ENCODE measurements at places on chromosomes 3 and 15.

- DNase-seq = no peak
Measured at GRCh38 chr3:117556646-117557407, 847.2 kb downstream of the TUSC7 start.

DNA sequence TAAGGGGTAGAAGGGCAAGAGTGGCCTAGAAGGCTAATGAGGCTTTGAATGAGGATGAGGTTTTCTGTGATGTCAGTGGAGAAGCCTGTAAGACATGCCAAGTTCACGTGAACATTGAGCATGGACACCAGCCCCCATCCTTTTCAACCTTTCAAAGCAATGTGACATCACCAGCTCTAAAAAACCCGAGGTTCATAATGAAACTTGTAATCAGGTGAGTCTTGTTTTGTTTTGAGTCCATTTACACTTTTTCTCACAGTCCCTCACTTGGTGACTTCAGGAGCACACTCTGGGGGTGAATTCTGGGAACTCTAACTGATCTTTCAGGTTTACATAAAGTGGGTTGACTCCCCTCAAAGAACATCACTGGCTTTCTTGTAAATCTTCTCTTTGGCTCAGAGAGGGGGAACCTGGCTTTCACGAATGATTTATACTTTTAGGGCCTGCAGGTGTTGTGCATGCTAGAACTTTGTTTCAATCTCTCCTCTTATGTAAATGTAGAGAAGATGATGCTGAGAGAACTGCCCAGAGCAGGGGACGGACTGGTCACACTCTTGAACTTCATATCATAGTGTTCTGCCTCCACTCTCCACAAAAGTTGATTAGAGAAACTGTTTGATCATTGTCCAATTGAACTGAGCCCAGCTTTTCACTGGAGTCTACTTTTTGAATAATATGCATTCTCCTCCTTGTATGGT lies 224.7 kb upstream of the SATB1 start:
- no peak for DNase-seq

DNA sequence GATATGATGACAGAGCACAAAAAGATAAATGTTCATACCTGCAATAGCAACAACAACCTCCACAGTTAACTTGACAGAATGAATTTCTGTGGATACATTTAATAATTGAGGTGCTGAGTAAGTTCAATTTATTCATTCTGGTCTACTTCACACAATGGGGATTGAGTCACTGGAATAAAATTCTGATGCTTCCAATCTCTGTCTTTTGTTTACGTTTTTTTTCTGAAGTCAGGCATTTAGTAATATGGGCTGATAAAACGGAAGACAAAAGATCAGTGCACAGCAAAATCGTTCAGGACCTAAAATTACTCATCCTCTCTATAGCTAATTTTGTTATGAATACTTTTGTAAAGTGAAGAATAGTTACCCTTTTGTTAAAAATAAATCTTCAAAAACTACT lies 565.9 kb upstream of the CCDC54 start:
- no peak for DNase-seq

- no peak for DNase-seq
Measured at GRCh38 chr3:106242781-106243180, 374.0 kb upstream of the CBLB start.

DNA sequence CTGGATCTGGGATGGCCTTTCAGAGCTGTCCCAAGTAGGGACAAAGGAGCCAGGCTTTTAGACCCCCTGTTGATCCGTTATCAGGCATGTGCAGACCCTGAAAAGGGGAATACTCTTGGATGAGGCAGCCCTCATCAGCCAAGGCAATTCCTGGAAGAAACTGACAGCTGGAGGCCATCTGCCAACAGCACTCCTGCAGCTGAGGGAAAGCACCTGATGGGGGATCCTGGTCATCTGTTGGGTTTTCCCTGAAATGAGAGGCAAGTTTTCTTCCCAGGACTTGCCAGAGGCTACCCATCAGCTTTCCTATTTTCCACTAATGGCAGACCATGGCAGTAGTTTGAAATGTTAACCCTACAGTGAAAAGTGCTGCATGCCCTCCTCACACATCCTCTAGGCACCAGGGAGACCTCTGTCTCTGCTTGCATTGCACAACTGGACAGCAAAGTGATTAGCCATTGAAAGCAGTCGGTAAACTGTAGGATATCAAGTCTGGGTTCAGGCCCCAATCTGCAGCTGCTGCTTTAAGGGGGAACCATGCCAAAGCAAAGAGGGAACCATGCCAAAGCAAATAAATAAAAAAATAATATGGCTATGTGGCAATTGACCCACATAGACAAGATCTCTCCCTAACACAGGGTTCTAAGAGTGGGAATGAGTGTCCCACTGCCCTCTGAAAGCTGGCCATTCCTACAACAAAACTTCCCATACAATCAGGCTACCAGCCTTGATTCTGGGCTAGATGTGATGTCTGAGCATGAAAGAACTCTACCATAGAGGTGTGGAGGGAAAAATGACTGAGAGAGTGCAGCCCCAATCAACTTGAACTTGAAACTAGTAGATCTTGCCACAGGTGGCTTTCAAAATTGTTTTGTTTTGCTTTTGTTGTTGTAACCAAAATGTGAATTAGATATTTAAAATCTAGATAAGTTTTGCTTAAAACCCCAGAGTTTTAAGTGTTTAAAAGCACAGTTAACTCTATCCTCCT lies 232.0 kb upstream of the STT3B start:
- no peak for DNase-seq

DNA sequence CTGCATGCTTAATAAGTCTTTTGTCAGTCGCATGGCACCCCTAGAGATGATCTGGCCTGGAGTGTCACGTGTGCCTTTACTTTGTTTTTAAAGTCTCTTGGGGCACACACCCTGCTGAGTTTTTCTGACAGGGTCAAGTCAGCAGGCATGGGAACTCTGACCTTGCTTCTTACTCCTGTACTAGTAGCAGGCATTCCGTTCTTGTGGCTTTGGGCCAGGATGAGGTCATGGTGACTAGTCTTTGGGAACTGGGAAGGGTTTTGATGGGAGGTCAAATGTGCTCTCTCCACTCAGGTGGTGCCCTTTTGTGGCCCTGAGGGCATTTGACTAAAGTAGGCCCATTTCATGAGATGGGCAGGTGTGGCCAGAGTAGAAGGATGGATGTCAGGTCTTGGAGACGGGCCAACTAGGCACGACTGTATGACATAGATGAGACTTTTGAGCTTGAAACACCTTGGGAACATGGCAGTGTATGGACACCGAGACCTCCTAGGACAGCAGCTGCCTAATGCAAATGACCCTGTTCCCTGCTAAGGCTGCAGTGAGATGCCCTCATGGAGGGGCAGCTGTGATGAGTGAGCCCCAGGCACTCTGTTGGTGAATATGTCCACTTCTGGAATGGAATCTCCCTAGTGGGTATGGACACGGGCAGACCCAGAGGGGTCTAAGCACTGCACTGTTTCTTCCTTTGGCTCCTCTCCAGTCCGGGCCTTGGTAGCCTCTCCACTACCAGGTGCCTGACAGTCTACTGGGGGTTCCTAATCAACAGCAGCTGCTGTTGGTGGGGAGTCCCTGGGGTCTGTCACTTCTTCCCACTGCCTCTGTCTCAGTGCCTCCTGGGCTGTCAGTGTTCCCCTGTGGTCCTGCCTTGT lies 16.4 kb downstream of the SRPRB start:
- DNase-seq = no peak

DNA sequence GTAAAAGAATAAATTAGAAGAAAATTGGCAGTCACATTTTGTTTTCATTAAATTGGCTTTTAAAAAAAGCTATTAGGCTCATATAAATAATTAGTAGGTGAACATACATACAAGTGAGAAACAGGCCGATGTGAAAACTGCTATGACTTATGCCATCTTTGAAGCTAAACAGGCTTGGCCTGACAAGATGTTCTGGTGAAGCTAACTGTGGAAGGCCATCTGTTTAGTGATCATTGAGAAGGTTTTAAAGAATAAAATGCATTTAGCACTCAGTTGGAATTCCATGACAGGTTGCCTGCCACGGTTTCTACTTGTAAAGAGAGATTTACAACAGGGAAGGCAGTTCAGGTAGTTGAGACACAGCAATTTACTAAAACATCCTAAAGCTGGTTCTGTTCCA lies 264.0 kb upstream of the AGTR1 start:
- no peak for DNase-seq

DNA sequence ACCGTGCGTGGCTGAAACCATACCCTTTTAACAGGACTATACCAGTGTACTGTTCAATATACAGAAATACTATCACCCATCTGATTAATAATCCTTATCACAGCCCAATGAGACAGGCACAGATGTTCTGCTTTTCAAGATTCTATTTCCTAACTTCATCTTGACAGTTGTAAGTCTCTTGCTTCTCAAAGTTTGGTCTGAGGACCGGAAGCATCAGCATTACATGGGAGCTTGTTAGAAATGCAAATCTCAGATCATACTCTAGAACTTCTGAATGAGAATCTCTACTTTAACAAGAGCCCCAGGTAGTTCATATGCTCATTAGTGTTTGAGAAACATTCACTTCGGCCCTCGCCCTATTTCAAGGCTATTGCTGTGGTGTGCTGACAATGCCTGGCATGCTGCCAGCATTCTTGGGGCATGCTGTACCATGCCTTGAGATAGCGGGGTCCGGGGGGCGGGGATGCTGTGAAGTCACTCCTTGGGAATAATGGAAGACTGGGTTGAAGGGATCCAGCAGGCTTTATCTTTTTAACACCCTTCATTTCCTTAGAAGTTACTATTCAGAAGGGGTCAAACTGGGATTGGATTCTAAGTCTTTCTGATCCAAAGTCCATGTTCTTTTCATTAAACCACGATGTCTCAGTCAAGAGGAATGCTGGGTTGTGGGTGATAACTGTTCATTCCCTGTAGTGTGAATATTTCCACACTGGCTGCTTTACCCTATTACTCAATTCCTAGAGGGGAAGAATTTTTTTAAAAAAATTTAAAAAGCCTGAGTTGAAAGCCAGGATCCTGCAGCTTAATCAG lies 194.7 kb downstream of the LPP start:
- DNase-seq = no peak

DNA sequence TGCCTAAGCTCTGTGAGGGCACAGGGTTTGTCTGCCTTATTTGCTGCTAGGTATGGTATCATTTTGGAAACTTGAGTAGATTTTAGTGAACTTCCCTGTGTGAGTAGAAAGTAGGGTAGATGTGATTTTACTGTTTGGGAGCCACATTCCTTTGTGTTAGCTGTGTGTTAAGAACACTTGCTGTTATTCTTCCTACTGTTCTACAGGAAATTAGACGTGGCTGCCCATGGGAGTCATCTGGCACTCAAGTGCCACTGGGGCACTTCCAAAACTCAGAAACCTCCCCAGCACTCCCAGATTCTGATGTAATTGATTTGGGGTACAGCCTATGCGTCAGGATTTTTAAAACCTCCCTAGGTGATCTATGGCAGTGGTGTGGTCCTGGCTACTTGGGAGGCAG lies 369.9 kb upstream of the C2CD4B start:
- DNase-seq = no peak

GRCh38 chr15:66885281-66885915 lies 180.0 kb upstream of the SMAD3 start:
- no peak for DNase-seq

DNA sequence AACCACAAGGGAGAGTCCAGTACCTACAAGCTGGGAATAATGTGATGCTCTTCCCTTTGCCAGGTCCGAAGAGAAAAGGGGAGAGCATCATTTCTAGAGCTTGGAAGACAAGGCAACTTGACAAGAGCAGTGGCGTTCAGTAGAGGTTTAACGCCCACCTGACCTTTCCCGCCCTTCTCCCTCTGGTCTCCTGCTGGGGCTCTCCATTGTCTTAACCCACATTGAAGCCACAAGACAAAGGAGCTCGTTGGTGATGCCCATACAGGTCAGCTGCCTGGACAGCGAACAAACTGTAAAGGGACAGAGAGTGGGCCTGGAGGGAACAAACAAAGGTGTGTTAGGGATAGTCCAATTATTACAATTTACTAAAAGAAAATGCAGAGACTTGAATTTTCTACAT lies 13.1 kb upstream of the DUT start:
- DNase-seq = no peak

DNA sequence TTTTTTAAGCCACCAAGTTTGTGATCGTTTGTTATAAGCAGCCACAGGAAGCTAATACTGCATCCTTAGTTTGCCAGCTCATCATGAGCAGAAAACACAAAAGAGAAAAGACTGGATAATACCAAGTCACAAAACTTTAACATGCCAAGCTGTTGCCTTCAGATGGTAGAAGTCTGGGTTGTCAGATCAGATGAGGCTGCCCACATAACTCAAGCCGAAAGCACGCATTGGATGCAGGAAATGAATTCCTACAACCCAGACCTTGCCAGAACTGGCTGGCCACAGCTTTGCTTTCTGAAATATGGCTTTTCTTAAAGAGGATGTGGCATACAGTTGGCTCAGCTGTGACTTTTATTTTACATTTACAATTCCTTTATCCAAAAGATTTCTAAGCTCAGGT lies 118.3 kb upstream of the NEO1 start:
- no peak for DNase-seq

GRCh38 chr3:16913264-16913580 lies 28.5 kb downstream of the PLCL2 start:
- no peak for DNase-seq

DNA sequence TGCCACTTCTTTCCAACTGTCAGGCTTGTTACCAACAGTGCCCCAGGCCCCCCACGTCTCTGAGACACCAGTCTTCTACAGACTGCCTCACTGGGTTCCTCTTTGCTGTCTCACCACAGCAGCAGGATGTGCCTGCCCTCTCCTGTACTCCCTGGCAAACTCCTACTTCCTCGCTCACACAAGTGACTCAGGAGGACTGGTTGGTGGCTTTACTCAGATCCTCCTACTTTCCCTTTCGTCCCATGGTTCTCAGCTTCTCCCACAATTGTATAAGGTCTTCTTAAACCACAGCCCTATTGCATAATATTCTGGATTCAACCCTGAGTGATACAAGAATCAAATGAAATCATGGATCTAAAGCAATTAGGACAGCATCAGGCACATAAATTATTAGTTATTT lies 246.6 kb upstream of the PROK2 start:
- no peak for DNase-seq

DNA sequence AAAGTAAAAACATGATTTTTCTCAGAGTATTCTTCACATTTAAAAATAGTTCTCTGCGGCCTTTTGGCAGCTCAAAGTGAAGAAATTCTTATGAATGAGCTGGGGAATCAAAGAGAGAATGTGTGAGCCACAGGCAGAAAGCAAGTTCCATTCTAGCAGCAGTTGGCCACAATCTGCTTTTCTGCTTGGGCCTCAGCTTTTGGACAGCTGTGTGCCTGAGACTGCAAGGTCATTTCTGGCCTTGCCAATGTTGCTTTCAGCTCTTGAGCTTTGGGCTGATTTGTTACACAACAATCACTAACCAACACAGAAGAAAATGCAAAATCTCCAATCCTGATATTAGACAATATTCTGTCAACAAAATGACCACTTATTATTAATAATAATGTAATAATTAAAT lies 14.4 kb upstream of the TM4SF4 start:
- no peak for DNase-seq
